ENCODE measurements at places on chromosomes 6 and 20.
A peak's percentile ranks its signal among the peaks of the same experiment; 100 is the strongest.

DNA sequence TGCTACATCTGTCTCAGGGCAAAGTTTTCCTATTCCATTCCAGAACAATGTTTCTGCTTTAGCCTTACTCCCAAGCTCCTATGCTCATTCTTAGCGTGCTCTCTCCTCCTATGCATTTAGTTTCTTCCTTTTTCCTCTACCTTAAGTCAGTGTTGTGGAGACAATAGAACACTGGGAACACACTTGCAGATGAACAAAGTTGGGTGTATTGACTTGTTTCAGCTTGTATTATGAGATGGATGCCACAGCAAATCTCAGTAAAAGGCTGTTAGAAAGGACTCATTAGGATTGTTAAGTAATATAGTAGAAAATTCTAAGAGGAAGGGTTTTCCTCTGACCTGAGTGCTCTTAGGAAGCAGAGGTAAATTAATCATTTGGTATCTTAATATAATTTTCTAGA lies 48.4 kb downstream of the BMP5 start:
- no peak for DNase-seq

- DNase-seq, result no peak
These were observed 339.1 kb downstream of the BTBD3 start for GRCh38 chr20:12256806-12257205.

- DNase-seq, result no peak
These were observed 96.4 kb downstream of the FILIP1 start for GRCh38 chr6:75397171-75397570.

- DNase-seq, result no peak
These were observed 1.1 kb downstream of the PPIL4 start for GRCh38 chr6:149544646-149545257.

- DNase-seq, result no peak
These were observed 102.6 kb upstream of the DUSP22 start for GRCh38 chr6:189676-190075.

GRCh38 chr20:43936104-43936770 lies 21.6 kb downstream of the TOX2 start:
- no peak for DNase-seq

- DNase-seq, result no peak
These were observed 211.7 kb downstream of the LMBRD1 start for GRCh38 chr6:69584913-69585729.

DNA sequence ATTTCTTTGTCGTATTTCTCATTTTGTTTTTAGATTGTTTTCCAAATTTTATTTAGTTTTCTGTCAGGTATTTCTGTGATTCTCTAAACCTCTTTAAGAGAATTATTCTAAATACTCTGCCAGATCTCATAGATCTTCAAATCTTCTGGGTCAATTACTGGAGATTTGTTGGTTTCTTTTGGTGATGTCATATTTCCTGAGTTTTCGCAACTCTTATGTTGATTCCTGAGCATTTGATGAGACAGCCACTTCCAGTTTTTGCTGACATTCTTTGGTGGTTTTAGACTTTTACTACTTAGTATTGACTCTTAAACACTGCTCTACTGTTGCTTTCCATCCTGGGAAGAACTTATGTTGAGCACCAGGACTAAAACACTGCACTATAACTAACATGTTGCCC lies 21.9 kb downstream of the ADGB start:
- DNase-seq, result no peak

DNA sequence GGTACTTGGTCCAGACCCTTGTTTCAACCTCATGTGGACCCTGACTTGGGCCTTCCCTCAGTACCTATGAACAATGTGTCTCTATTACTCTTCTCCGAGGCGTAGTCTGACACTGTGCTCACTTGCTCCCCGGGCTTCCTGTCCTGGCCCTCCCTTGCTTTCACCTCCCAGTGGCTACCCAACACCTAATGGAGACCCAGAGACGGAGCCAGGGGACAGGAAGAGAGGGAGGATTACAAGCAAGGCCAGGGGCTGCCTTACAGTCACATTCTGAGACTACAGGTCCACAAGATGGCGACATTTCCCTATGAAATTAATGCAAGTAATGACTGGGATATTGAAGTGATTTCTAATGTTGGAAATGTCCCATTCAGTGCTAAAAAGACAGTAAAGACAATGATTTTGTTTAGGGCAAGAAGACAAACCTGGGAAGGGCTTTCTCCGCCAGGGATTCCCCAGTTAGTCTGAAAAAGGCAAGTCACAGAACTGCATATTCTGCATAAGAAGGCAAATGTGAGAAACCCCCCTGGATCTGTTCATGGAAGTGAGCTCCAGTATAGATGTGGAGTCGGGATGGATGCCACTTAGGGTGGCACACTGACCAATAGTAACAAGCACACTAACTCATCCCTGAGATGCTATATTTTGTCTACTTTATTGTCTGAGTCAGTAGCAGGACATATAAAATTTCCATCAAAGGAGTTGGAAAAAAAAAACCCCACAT lies 44.0 kb upstream of the ZBTB24 start:
- peak; percentile 4 for DNase-seq

Data from stimulated activated CD4-positive, alpha-beta T cell treated with anti-CD3 and anti-CD28 coated beads, TNF-alpha, amount 100 ng/mL, for 4 hours (primary cell).